ENCODE measurements at places on chromosomes 11 and 22.

DNA sequence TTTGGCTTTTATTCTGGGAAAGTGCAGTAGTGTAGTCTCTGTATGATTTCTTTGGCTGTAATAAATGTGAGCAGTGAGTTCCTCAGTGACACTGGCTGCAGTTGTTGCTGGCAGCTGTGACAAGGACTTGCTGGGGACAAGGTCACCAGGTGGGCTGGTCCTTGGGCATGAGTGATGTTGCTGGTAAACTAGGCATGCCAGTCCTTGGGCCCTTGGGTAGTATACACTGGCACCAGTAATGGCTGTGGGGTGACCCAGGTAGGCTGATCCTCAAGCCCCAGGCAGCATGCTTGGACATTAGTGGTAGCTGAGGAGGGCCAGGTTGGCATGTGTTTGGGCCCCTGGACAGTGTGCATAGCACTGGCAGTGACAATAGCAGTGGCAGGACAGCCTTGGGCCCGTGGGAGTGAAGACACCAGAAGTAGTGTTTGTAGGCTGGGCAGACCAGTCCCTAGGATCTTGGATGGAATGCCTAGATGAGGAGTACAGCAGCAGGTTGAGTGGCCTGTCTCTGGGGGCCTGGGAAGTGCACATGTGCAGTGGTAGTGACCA, 164.3 kb downstream of the GUCY1A2 start:
- DNase-seq: no peak

GRCh38 chr11:73614591-73614990, 16.7 kb upstream of the FAM168A start:
- no peak for DNase-seq

GRCh38 chr22:30338802-30339201, 12.1 kb upstream of the TBC1D10A start:
- DNase-seq: no peak

DNA sequence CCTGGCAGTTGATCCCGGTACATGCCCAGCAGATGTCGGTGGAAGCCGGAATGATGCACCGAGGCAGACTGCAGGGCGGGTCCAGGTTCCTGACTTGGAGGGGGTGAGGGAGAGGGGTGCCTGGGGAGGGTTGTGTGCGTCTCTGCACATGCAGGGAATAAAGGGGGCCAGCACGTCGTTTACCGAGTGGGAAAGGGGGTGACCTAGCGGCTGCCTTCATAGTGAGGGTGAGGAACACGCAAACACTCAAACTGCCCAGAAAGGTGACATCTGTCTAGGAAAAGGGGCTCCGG, 801.7 kb downstream of the TBC1D22A start:
- no peak for DNase-seq

DNA sequence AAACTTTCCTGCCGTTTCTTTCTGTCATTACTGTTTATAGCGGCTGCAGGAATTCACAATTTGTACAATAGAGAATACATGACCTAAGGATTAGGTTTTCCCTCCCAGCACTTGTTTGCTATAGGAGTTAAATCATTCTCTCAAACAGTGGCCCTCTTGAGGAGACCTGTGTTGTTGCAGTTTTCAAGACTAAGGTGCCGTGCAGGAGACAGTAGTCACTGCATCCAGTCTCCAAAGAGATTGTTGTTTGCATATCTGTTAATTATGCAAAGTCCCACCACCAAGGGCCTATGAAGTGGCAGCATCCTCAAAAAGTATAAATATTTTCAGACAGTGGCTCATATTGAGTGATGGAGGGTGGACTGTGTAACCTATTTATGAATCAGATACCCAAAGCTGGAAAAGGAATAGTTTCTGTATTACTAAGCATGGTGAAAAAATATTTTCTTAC, 2.3 kb downstream of the PRSS23 start:
- DNase-seq: peak; percentile 57

GRCh38 chr11:100640071-100640470, 47.0 kb upstream of the ARHGAP42 start:
- no peak for DNase-seq

GRCh38 chr11:71322861-71323582, 70.6 kb upstream of the SHANK2 start:
- DNase-seq: no peak

Measured in tongue (tissue), 3 donors.